ENCODE measurements at places on chromosomes 5 and 9.

DNA sequence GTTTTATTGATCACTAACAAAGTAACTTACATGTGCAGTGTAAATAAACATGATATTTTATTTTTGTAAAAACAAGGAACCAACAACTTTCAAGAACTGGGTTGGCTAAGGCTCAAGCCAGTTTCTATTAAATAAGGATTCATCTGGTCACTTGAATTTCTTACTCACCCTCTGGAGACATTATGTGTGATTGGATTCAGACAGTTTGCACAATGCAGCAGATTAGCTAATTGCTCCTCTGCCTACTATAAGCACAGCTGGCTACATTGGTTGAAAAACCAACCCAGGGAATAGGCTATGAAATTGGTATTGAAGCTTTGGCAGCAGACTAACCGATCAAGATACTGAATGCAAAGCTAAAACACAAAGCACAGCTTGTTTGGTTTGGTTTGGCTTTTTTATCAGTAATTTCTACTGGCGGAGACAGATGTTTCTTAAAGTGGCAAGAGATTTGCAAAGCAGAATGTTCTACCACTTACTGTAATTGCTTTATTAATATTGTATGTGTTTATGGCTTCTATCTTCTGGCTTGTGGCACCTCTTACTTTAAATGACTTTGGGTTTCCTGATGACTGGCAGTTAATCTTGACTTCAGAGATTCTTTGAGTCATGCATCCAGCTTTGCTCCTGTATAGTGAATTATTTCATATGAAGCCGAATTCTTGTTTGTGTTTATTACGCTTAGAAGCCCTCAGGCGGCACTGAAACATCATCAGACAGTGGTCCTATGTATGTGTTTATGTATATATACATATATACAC lies 231.5 kb downstream of the MPDZ start:
- DNase-seq = no peak

DNA sequence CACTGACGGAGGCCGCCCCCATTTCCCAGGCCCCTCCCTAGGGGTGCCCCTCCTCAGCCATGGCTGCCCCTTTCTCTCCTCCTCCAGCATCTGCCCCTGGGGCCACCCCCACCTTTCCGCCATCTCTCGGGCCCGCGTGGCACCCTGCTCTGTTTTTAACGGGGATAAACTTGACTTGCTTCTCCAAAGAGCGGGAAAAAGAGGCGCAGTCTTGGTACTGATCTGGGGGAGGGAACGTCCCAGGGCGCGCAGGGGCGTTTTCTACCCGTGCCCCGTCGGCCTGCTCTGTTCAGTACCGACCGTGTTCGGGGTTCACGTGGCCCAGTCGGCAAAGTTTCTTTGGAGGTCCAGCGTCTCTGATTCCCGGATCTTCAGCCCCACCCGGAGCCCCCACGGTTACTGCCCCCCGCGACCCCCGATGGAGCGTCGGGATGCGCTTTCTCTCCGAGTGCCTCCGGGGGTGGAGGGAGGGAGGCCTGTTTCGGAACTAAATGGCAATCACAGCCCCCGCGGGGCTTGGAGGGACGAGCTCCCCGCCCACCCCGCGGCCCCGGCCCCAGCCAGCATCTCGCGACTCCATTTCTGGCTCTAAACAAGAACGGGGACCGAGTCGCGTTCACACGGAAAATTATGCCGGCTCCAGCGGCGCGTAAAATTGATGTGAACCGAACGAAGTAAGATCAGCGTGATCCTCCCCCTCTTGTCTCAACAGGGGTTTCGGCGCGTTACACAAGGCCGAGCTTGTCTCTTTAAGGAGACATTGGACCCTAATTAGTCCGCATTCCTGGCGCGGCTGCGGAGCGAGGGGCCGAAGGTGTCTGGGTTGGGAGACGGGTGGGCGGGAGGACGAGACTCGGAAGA lies 1.1 kb upstream of the TLE4 start:
- peak; percentile 69 for DNase-seq

GRCh38 chr5:141172381-141173204 lies at the start of gene PCDHB7:
PCDHB7 (plus strand) TSS chr5:141172644; CDS start chr5:141172836, 192 bp downstream.
- no peak for DNase-seq

DNA sequence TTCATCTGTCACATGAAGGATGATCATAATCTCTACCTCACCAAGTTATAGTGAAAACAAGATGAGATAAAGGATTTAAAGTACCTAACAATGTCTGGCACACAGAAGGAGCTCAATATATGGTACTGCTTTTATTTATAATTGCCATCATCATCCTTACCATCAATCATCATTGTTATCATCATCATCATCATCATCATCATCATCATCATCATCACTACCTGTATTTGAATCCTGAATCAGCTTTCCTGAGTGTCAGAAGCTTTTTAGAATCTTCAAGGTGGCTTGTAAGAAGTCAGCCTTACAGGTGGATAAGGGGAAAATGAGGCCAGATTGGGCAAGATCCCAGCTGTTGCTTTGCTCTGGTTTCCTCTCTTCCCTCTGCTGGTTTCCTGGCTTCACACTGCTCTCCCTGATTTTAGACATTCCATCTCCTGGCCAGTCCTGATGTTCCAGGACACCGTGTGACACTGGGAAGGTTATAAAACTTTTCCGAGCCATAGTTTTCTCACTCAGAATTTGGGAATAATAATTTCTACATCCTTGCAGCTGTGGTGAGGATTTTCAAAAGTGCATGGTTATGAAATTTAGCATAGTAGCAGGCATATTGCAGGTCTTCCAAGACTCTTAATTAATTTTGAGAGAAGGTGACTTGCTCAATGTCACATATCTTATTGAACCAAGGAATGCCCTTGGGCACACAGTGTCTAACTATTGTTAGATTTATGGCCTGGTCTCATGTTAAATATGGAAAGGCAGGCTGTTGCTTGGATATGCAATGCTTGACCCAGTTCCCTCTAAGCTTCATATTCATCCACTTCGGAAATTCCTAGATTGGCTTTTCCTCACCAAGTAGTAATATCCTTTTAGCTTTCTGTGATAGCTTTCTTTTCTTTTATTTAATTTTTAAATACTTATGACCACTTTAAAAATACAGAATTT lies 160.7 kb downstream of the TMEM38B start:
- DNase-seq = no peak

- no peak for DNase-seq
Measured at GRCh38 chr5:101067429-101067828, 164.3 kb upstream of the ST8SIA4 start.

DNA sequence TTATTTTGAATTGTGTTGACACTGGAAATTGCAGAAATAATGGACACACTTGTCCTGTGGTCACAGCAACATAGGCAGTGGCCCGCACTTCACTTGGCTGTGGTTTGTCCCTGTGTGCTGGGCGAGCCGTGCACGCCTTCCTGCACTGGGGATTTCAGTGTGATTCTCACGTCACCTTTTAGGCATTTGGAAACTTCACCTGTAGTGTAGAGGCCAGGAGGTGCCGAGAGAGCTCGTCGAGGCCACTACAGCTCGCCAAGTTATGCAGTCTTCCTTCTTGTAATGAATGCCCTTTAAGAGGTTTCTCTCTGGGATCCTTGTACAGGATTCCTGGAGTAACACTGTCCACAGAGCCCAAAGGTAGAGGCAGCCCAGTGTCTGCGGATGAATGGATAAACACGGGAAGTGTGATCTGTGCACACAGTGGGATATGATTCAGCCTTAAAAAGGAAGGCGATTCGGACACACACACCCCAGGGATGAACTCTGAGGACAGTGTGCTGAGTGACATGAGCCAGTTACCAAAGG lies 14.7 kb downstream of the TRAF2 start:
- no peak for DNase-seq

- no peak for DNase-seq
Measured at GRCh38 chr5:108898707-108899106, 151.0 kb downstream of the FER start.

Measured in esophagus squamous epithelium (tissue), 5 donors.